Suppressor macrophage treated with lipopolysaccharide for 4 hours (primary cell): ENCODE measurements at places on chromosomes 4 and X.

GRCh38 chr4:110878413-110878812, 255.5 kb upstream of the PITX2 start:
- no peak for DNase-seq

DNA sequence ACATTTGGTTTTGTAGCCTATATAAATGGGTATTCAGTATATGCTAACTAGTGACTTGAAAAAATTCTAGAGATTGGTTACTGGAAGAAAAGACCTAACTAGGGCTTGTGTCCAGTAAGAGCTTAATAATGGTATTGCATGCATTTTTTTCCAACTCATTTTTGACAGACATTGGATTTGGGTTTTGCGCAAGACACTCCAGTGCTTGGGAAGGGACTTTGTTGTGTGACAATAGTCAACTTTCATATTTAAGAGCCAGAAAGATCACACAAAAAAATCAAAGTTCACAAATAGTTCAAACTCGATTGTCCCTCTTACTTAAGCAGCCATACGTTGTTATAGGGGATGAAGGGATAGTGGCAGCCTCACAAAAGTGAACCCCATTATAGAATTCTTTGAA, 1.2 kb upstream of the HSD17B11 start:
- no peak for DNase-seq

- DNase-seq: no peak
Observed at GRCh38 chrX:1584237-1585011, 7.0 kb upstream of the AKAP17A start.

DNA sequence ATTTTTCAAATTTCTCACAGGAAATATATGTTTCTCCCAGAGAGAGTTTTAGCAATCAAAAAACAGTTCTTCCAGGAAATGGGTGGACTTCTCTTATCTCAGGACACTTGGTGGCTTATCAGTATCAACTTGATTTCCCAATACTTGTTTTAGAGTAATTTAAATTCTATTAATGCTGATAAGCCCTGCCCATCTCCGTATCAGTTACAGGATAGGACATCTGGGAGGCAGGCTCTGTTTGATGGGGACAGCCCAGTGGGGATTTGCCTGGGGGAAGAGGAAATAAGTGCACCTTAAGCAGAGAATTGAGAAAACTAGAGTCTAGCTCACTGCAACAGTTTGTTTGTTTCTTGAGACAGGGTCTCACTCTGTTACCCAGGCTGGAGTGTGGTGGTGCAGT, 43.2 kb upstream of the PDGFRA start:
- no peak for DNase-seq

DNA sequence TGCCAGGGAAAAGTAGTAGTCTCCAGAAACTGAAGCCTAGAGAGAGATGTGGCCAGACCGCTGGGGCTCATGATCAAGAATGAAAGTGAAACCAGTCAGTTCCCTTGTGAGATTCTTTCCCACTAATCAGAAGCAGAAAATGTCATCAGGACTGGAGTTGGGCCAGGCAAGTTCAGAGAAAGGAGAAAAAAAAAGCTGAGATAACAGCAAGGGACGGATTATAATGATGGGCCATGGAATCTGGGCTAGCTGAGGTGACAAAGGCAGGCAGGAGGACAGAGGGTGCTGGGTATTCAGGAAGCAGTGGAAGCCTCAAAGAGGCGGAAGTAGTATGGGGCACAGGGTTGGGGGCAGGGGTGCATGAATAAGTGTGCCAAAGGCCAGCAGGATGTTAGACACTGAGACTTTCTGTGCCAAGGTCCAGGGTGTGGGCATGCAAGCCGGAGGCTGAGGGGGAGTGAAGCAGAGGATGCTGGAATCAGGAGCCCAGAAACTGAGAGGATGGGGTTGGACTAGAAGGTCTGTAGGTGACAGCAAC, 2.5 kb downstream of the CXorf38 start:
- peak; percentile 85 for DNase-seq
